ENCODE measurements at places on chromosomes 12 and 14.

GRCh38 chr12:50839042-50839441 is 3.7 kb upstream of the TMPRSS12 start:
- no peak for DNase-seq

- no peak for DNase-seq
Measured at GRCh38 chr12:77122661-77123060, 57.3 kb upstream of the E2F7 start.

- DNase-seq, result no peak
Measured at GRCh38 chr12:132596016-132596415, 14.4 kb downstream of the LRCOL1 start.

DNA sequence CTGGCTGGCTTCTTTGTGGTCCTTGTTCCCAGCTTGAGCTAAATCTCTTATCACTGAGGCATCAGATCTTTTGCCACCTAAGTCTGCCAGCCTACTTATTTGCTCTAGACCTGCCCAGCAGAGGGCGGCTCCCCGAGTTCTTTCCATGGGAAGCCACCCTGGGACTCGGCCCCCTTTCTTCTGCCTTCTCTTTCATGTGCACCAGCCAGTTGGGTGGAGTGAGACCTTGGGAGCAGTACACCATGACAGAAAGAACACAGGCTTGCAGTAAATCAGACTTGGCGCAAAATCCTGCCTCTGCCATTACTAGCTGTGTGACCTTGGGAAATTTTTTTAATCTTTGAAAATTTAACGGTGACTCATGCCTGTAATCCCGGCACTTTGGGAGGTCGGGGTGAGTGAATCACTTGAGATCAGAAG is 7.4 kb downstream of the SMAGP start:
- no peak for DNase-seq

- no peak for DNase-seq
Measured at GRCh38 chr12:57610554-57611107, 604 bp upstream of the ARHGEF25 start.

DNA sequence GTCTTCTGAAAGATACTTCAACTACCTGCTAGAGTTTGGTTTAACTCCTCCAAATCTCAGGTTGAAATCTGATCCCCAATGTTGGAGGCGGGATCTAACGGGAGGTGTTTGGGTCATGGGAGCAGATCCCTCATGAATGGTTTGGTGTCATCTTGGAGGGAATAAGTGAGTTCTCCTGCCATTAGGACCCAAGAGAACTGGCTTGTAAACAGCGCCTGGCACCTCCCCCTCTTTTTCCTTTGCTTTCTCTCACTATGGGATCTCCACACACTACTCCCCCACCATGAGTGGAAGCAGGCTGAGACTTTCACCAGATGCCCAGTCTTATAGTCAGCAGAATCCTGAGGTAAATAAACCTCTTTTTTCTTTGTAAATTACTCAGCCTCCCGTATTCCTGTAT is 2.5 kb downstream of the CNIH1 start:
- DNase-seq, result no peak

GRCh38 chr14:101182476-101182875 is 279.0 kb upstream of the RTL1 start:
- no peak for DNase-seq

- DNase-seq, result no peak
Measured at GRCh38 chr12:10030446-10030845, at the start of gene CLEC9A. TSS of gene CLEC9A (plus strand) at chr12:10030682. CDS start at chr12:10052688, 22,006 bp downstream.
